ENCODE measurements at places on chromosomes 13 and 19.
A peak's percentile ranks its signal among the peaks of the same experiment; 100 is the strongest.

- no peak for DNase-seq
Measured at GRCh38 chr13:47859165-47859564, 141.9 kb downstream of the SUCLA2 start.

- no peak for DNase-seq
Measured at GRCh38 chr13:112024577-112024976, 42.4 kb upstream of the SOX1 start.

- no peak for DNase-seq
Measured at GRCh38 chr19:10052602-10053360, 33.3 kb upstream of the SHFL start.

GRCh38 chr13:86846501-86846900 is 824.7 kb upstream of the SLITRK5 start:
- no peak for DNase-seq

- DNase-seq = no peak
Measured at GRCh38 chr13:36639610-36640009, 34.2 kb upstream of the SERTM1 start.

DNA sequence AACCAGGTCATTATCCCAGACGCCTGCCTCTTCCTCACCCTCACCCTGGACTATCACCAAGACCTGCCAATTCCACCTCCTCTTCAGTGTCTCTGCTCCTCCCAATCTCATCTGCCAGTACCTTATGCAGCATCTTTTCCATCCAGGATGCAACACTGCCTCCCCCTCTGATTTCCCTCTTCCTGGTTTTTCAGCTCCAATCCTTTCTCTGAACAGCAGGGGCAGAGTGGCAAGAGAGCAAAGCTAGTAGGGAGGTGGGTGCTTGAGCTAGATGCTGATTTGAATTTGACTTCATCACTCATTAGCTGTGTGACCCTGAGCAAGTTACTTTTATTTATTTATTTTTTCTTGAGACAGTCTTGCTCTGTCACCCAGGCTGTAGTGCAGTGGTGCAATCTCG is 25.6 kb upstream of the CABP5 start:
- no peak for DNase-seq

- no peak for DNase-seq
Measured at GRCh38 chr13:103356226-103356864, 290.1 kb upstream of the SLC10A2 start.

DNA sequence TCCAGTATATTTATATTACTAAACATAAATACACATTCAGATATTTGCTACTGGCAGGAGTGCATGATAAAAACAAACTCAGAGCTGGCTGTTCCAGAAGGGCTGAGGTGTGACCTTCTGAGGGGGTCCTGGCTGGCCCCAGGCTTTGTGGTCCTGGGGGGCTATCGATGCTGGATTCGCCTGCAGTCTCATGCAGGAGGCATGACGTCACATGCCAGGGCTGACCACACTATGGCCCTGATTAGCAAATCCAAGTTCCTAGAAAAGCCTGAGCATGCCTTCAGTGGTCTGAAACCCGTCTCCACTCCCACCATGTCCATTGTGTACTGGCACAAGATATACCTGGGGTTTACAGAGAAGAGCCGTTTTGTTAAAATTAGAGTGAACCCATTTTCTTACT is 97.9 kb downstream of the KL start:
- DNase-seq = no peak

DNA sequence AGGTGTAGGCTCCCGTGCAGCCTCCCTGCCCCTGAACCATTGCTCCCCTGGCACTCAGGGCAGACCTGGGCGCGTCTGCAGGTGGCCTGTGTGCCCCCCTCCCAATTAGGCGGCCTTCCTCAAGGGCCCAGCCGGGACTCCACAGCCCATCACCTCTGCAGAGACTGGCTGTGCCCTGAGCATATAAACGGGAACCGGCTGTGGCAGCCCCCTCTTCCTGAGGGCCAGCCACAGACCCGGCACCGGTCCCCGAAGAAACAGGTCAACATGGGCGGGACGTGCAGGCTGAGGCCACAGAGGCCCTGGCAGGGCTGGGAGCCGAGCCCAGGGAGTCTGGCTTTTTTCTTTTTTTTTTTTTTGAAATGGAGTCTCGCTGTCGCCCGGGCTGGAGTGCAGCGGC is 12.0 kb downstream of the PIAS4 start:
- no peak for DNase-seq

DNA sequence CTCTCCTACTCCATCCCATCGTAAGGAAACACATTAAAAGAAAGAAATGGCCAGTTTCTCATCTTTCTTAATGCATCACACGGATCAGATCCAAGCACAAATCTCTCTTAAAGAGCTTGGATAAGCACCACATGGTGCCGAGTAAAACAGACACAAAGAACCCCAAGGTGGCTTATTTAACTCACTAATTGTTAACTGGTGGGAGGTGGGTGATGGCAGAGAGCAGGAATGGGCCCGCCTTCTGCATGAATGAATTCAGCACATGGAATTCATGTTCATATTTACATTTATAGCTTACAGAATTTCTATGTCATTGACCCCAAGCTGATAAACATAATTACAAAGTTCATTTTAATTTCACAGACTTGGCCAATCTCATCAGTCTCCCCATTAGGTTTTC is 89.9 kb downstream of the MZT1 start:
- no peak for DNase-seq

DNA sequence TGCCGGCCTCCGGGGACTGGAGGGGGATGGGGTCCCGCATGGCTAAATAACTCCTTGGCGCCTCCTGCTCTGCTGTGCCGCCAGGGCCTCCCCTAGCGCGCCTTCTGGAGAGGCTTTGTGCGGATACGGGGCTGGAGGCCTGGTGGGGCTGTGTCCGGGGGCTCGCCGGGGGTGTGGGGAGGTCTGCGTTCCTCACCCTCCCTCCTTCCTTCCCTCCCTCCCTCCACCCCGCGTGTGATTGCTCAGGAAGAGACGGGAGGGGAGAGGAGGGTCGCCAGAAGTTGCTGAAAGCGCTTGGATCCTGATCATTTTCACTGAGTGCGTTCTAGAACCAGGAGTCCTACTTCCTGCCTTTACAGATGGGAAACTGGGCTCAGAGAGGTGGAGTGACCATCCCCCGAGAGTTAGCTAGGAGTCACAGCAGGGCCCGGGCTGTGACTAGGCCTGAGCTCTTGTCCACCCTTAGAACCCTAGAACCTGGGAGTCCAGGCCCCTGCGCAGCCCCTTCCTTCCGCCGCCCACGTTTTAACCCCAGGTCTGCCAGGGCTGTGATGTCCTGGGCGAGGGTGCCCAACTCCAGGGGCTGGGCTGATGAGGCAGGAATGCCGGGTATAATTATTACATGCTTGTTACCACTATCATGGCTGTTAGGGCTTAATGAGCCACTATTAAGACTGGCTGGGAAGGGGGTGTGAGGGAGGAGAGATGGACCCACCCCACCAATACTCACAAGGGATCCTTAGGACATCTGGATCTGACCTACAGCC is 782 bp upstream of the JUND start:
- peak; percentile 88 for DNase-seq

DNA sequence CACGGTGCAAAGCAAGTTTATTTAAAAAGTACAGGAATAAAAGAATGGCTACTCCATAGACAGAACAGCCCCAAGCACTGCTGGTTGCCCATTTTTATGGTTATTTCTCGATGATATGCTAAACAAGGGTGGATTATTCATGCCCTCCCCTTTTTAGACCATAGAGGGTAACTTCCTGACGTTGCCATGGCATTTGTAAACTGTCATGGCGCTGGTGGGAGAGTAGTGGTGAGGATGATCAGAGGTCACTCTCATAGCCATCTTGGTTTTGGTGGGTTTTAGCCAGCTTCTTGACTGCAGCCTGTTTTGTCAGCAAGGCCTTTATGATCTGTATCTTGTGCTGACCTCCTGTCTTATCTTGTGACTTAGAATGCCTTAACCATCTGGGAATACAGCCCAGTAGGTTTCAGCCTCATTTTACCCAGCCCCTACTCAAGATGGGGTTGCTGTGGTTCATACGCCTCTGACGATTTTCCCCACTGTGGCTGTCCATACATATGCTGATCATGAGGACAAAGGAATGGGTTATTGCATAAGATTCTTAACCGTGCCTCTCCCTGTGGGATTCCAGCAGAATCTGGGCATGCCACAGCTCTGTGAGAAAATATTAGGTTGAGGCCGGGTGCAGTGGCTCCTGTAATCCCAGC is 36.9 kb upstream of the ZNF507 start:
- DNase-seq = no peak

- no peak for DNase-seq
Measured at GRCh38 chr13:73902296-73902695, 231.9 kb downstream of the KLF12 start.

DNA sequence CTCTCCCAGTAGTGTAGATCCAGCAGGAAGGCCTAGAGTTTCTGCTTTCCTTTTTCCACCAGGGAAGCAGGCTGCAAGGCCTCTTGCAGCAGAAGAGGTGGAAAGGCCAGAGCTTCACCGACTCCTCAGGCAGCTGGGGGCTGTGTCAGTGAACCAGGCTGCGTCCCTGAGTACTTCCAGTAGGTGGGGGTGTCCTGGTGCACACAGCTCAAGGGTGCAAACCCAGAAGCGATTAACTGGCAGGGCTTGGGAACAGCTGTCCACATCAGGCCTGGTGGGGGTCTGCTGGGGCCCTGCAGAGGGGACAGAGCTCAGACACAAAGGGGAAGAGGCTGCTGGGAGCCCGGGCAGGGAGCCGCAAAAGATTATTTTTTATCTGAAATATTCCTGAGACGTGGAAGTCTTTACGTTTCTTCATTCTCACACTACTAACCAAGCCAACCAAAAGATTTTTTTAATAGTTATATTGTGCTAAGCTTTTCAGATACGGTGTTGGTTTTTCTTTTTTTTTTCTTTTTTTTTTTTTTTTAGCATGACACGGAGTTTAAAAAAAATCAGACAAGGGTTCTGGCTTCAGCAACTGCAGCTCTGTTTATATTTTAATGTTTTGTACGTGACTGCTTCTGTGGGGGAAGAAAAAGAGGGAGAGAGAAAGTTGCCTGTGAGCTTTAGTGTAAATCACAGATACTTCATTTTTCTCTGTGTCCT is 11.0 kb downstream of the TSHZ3 start:
- no peak for DNase-seq

DNA sequence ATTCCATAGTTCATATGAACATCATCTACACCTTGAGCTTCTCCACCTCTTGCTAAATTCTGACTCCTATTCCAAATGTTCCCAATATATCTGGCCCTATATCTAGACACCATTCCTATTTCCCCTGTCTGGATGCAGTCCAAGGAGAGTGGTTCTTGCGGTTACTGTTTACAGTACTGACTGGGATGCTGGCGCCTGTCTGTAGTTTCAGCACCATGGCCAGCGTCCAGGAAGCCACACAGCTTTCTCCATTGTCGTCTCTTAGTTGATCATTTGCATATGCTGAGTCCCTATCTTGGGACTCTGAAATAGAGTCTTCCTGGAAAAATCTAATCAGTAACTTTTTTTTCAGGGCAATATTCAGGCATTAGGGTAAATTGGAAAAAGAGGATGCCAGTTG is 14.9 kb downstream of the LAIR2 start:
- peak; percentile 64 for DNase-seq

DNA sequence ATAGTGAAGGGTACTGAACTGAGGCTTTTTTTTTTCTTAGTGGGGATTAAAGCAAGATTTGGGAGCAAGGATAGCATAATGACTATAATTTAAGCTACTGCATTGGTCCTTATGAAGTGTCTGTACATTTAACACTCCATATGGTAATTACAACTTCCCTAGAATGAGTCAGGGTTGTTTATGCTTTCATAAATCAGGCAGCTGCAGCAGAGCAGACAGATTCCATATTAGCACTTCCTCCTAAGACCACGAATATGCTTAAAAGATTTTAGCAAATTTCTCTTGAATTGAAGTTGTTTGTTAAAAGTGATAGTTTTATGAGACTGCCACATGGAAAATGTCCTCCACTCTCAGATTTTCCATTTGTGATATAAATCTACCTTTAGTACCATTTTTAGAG is 401.1 kb upstream of the SPRY2 start:
- DNase-seq = no peak

DNA sequence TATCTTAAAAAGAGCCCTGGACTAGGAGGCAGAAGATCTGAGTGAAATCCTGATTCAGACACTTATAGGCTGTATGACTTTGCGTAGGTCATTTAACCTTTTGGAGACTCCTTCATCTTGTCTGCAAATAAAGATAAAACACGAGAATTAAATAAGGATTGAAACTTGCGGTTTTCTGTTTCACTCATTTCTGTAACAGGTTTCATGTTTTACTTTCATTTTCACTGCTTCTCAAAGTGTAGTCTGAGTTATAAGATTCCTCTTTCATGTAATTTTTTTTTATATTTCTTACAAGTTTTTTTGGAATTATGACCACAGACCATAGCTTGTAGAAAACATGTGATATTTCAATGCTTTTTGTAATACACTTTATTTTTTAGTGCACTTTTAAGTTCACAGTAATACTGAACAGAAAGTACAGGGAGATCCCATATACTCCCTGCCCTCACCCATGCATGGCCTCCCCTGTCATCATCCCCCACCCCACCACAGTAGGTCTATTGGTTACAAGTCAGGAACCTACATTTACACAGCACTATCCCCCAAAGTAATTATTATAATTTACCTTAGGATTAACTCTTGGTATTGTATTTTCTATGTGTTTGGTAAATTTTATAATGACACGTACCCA is 174.6 kb downstream of the ITGBL1 start:
- DNase-seq = peak; percentile 68

- DNase-seq = no peak
Measured at GRCh38 chr19:13887517-13887916, 10.6 kb downstream of the NANOS3 start.

DNA sequence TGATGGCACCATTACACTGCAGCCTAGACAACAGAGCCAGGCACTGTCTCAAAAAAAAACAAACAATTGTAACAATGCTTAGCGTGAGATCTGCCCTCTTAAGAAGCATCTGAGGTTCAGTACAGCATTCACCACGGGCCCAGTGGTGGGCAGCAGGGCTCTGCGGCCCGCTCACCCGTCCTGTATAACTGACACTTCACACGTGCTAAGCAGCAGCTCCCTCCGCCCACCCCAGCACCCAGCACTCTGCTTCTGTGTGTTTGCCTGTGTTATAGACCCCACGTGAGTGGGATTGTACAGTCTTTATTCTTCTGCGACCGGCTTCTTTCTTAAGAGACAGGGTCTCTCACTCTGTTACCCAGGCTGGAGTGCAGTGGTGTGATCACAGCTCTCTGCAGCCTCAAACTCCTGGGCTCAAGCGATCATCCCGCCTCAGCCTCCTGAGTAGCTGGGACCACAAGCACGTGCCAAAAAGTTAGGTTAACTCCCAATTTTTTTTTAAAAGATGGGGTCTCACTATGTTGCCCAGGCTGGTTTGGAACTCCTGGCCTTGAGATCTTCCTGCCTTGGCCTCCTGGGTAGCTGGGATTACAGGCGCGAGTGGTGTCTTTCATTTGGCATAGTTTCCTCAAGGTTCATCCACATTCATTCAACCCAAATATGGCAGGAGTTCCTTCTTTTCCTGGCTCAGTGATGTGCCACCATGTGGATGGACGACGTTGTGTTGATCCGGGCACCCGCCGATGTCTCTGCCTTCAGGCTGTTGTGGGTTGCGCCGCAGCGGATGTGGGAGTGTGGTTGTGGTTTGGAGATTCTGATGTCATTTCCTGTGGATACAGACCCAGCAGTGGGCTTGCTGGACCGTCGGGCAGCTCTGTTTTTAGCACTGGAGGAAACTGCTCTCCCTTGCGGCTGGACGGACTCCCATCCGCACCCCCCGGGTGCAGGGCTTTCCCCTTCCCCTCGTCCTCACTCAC is 170.0 kb downstream of the KDM4B start:
- peak; percentile 83 for DNase-seq

GRCh38 chr13:50531917-50532899 is 311.3 kb downstream of the DLEU7 start:
- peak; percentile 21 for DNase-seq
